ENCODE measurements at places on chromosomes 16 and 17.

- DNase-seq, result no peak
These were observed 32.1 kb upstream of the IL17C start for GRCh38 chr16:88606148-88606757.

- DNase-seq, result peak; percentile 75
These were observed 81.7 kb downstream of the GOSR1 start for GRCh38 chr17:30558686-30559545.

DNA sequence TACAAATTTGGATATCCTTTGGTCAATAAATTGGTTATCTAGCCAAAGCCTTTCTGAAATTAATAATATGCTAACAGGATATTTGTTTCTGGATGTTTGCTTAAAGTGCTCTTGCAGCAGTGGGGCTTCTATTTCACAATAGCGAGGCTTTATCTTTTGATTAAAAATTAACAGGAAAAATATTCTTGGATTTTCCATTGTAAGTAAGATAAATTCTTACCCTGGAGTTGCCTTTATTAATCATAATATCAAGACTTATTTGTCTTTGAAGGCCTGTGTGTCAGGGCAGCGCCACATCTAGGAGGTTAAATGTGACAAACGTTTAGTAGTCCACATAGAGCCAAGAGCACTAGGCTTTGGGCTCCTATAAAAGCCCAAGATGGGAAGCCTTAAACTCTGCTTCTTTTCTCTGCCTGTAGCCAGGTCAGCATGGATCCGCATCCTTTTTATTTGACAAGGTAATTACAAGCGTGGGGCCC lies 5.3 kb downstream of the TMEM97 start:
- peak; percentile 46 for DNase-seq

DNA sequence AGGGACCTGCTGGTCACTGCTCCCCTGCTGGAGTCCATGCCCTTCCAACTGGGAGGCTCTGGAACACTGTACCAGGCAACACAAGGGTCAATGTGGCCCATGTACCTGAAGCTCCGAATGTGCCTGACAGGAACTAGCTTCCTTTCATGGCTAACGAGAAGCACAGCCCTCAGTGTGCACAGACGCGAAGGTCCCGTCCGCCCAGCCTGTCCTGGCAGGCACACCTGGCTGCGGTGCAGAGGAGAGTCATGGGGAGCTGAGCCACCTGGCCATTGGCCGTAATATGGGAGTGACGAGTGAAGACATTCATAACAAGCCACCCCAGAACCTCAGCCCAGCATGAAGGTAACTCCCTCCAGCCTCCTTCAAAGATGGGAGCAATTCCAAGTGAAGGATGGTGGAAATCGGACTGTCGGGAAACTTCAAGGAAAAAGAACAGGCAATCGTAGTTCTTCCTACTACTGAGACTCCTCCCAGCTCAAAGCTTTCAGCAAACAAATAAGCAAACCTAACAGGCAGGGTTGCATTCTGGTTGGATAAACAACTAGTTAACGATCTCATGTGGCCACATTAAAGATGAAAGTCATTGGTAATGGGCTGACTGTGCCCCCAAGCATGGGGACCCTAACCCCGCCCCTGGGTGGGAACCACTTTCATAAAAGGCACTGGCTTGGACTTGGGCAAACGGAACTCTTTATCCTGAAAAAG lies 13.2 kb downstream of the TMEM11 start:
- DNase-seq, result no peak

- peak; percentile 8 for DNase-seq
These were observed 179.6 kb downstream of the WSCD1 start for GRCh38 chr17:6249732-6250131.

DNA sequence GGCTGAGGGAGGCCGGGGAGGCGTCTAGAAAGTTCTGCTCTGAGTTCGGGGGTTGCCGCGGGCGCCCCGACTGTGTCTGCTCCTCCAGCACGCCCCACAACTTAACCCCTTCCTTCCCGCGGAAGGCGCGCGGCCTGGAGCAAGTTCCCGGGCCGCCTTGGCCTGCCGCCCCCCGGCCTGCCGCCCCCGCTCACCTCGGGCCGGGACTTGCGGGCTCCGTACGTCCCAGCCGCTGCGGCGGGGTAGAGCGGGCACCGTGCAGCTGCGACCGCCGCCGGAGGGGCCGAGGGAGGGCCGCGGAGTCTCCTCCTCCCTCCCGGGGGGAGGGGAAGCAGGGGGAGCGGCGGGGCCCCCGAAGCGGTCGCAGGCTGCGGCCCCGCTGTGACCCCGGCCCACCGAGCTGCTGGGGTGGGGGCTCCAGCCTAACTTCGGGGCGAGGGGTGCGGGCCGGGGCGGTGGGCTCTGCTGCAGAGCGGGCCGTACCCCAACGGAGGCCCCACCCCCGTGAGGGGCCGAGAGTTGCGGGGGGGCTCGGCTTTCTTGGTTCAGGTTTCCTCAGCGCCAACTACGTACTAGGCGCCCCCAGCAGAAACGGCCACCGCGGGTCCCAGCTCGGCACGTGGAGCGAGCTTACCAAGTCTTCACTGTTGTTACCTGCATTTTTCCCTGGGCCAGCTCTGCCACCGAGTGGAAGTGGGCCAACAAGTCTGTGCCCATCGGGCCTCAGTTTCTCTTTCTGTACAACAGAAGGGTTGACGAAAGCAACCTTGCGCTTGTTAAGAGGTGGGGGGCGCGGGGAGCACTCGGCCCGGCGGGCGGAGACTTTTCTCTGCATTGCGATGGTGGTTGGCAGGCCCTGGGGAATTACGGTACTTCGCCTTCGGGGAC lies at the start of gene CCDC102A:
TSS of gene CCDC102A (minus strand) at position 266 of the 888 bp plus-strand sequence. CDS start 7,394 bp downstream, outside the sequence.
- DNase-seq, result no peak

DNA sequence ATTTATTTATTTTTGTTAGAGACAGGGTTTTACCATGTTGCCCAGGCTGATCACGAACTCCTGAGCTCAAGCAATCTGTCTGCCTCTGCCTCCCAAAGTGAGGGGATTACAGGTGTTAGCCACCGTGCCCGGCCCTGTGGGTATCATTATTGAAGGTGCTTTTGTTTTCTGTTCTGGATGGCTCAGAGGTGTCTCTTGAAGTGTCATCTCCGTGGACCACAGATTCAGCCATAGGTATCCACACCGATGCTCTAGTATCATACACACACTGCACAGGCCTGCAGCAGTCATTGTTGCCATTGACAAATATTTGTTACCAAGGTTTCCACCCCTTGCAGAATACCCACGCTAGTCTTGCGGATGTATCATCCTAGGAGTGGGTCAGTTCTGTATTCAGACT lies 446.2 kb downstream of the XYLT1 start:
- DNase-seq, result no peak

Data from NCI-H524 (cell line).